ENCODE measurements at places on chromosomes 13 and 19.
A peak's percentile ranks its signal among the peaks of the same experiment; 100 is the strongest.

GRCh38 chr13:77729502-77730221 is 32.2 kb downstream of the SLAIN1 start:
- DNase-seq = no peak

DNA sequence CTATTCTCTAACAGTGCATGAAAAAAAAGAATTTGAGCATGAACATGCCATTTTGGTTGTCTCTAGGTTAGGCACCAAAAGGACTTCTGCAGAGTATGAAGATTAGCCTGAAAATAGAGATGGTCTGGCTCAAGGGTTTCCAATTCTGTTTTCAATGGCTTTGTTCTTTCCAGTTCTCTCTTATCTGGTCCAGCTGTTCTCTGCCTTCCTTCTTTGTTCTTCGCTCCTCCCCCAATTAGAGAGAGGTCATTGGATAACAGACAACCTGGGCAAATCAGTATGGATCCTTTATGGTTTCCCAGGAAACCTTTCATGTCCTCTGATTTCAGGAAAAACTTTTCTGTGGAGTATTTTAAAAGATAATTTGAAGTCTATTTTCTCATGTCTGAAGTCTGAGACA is 623.4 kb downstream of the PCDH17 start:
- DNase-seq = no peak

DNA sequence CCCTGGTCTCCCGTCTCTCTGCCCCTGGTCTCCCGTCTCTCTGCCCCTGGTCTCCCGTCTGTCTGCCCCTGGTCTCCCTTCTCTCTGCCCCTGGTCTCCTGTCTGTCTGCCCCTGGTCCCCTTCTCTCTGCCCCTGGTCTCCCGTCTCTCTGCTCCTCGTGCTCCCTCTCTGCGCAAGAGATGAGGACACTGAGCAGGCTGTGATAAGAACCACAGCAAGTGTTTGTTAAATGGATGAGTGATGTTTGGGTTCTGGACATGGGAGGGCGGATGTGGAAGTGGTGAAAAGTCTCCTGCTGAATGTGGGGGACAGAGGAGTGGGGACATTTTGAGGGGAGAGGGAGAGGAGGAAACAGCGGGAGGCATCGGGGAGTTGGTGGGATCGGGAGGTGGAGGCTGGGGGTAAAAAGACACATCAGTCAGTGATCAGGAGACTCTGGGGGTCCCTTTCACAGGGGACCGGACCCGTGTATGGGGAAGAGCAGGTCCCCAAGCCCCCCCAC is 8.0 kb downstream of the NPAS1 start:
- no peak for DNase-seq

DNA sequence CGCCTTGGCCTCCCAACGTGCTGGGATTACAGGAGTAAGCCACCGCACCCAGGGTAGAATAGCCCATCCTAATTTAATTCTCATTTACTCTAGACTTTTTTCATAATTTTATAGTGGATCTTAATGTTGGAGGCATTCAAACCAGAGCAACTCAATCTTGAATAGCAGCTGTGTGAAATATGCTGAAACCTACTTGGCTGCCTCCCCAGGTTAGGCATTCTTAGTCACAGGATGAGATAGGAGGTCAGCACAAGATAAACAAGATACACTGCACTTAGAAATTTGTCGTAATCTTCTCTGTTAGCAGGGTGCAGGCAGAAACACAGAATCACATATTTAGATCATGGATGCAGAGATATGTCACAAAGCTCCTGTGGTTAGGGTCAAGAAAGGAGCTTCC is 2.7 kb upstream of the ZNF43 start:
- no peak for DNase-seq

DNA sequence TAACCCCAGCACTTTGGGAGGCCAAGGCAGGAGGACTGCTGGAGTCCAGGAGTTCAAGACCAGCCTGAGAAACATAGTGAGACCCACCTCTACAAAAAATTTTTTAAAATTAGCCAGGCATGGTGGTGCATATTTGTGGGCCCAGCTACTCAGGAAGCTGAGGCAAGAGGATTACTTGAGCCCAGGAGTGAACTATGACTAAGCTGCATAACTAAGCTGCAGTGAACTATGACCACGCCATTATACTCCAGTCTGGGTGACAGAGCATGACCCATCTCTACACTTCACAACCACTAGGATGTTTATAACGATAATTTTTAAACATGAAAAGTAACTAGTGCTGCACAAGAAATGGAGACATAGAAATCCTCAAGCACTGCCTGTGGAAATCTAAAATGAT is 352.7 kb upstream of the SGCG start:
- DNase-seq = no peak

GRCh38 chr19:45592366-45592765 is 7.8 kb upstream of the OPA3 start:
- DNase-seq = no peak

DNA sequence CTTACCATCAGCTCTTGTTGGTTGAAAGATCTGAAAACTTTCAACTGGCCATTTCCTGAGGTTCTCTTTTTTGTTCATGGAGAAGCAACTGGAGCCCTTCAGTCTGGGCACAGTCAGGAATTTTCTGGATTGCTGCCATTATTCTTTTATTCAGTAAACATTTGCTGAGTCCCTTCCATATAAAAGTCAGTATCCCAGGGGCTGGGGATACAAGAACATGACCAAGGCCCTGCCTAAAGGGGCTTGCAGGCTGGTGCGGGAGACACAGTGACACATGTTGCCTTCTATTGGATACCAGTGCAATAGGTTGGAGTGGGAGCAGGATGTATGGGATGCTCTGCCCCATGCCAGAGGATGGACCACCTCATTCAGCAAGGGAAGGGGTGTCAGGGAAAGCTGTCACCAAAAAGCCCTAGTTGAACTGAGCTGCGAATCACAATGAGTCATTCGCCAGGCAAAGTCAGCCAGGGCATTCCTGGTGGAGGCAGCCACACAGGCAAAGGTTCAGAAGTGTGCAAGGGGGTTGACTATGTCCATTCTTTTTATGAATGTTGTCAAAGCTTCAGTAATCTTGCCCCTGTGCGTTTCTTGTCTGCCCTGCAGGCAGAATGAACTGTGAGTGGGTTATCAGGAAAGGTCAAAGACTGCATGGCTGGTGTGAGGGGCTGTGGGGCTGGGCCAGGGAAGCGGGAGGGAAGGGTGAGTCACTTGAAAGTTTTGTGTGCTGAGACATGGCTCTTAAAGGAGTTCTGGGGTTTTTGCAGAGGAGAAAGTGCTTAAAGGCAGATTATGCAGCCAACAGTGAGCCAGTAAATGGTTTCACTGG is 395.9 kb downstream of the KCNRG start:
- peak; percentile 95 for DNase-seq

DNA sequence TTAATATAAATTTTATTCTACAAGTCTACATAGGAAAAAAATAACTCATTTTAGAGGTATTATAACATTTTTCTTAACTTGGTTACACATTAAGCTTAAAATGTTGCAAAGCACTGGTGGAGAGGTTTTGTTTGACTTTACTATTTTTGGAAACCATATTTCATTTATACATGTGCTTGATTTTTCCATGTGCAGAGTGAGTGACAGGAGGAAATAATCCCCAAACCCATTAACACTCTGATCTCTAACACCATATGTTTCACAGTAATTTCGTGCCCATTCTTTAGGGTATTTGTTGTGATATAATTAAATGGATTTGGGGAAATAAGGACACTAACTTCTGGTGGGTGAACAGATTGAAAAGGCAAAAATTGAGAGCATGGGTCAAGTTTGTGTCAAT is 2124.4 kb upstream of the PCDH20 start:
- no peak for DNase-seq

All from EL (cell line).